Cardiac septum (tissue), 1 donor: ENCODE measurements at places on chromosomes 1 and 21. TPM values are rescaled to one million over a fixed set of nuclear protein-coding genes. Genes with fewer than 3 reads are reported as not detected.
A peak's percentile ranks its signal among the peaks of the same experiment; 100 is the strongest.

DNA sequence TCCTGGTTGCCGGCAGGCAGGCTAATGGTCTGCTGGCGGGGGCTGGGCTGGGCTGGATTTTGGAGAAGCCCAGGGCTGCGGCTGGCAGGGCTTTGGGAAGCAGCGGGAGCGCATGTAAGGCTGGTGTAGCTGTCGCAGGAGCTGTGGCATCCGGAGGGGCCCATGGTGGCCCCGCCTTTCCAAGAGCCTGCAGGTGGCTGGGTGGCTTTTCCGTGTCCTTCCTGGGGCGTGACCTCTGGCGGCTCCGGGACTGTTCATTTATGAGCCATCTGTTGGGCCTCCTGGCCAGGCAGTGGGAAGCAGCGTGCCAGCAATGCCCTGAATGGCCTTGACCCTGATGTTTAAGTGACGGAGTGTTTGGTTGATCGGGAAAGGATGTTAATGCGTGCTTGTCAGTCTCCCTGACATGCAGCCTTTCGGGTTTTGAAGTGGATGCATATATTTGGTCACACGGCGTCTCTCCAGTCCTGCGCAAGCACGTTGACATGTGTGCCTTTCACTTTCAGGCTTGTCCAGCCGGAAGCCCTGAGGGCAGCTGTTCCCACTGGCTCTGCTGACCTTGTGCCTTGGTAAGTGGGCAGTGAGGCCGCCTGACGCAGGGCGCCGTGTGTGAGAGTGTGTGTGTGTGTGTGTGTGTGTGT is 38.5 kb downstream of the AGPAT3 start:
- DNase-seq = no peak

TCEA3 gene
- 46.0 TPM for total RNA-seq

MYOM3 gene
- 249 TPM for total RNA-seq

ATP6V1G3 gene
- total RNA-seq = not detected

C1orf210 gene
- total RNA-seq = not detected

GRCh38 chr1:243406424-243406823 is 150.6 kb downstream of the SDCCAG8 start:
- no peak for DNase-seq

GRCh38 chr1:227941509-227942020 is 6.2 kb downstream of the WNT9A start:
- peak; percentile 73 for DNase-seq

SAMD11 gene
- 10.2 TPM for total RNA-seq

GRCh38 chr1:162697140-162697895 is 65.1 kb downstream of the DDR2 start:
- DNase-seq = no peak

CHI3L1 gene
- total RNA-seq = 7.4 TPM

GRCh38 chr21:26595971-26596370 is 22.9 kb upstream of the CYYR1 start:
- DNase-seq = no peak

- no peak for DNase-seq
These were observed 91.5 kb downstream of the SIPA1L2 start for GRCh38 chr1:232538224-232538942.

SEMA6C gene
- total RNA-seq = 46.5 TPM

- no peak for DNase-seq
These were observed 35.9 kb downstream of the CNST start for GRCh38 chr1:246602194-246602593.

LEPR gene
- total RNA-seq = 8.0 TPM

- no peak for DNase-seq
These were observed 9.2 kb upstream of the ERG start for GRCh38 chr21:38507374-38507942.
